ENCODE measurements at places on chromosomes 7 and 10.

- DNase-seq: peak; percentile 41
These were observed 500 bp downstream of the CUL1 start for GRCh38 chr7:148699024-148699781.

GRCh38 chr7:150415161-150416153 is 35.0 kb upstream of the GIMAP8 start:
- DNase-seq: no peak

DNA sequence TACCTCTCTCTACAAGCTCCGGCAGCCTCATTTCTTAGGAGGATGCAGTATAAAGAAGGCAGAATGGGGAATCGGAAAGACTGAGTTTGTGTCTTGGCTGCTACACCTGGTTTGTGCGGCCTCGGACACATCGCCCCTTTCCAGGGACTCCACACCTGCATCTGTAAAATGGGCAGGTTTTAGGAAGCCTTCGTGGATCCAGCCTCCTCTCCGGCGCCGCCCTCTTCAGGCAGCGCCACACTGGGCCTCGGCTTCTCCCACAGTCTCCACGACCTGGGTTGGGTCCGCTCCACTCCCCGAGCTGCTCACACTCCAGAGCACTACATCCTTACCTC is 341 bp downstream of the GOT1 start:
- DNase-seq: no peak

GRCh38 chr10:13712837-13713581 is 126.2 kb downstream of the PRPF18 start:
- no peak for DNase-seq

DNA sequence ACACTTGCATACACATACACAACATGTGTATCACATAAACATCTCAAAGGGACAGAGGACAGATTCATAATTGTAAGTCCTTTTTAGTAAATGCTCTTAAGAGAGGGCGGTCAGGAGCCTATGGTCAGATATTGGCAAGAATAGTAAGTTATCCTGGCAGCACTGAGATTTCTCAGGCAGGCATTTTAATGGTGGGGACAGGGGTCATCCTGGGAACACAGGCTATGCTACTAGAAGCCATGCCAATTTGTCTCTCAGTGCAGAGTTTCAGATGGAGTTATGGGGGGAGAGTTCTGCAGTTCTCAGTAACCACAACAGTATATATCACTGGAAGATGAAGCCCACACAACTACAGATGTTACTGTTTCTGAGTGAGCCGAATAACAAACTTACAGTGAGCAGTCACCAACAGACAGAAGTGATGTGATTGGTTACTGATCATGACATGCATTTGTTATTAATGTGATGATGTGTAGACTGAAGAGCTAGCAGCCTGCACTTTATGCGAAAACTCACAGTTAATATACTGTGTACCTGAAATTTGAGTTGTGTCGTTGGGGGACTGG is 16.4 kb downstream of the ZNF487 start:
- DNase-seq: no peak

- no peak for DNase-seq
These were observed 277.8 kb downstream of the FRMD4A start for GRCh38 chr10:14052931-14053330.

DNA sequence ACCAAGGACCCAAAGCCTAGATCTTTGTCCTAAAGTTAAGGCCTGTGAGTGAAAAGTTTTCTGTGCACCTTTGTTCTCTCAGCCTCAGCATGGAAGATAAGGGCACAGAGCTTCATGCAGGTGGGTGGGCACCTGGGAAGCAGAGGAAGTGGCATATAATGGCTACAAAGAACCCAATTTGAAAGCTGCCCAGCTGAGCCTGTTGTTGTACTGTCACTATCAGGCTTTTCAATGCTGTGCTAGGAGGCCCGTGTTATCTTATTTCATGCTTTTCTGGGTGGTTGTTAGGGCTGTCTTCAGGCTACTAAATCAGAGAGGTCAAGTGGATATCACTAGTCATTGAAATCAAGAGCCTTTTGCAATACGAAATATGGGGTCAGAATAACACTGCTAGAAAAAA is 443.8 kb downstream of the SORCS1 start:
- no peak for DNase-seq

- no peak for DNase-seq
These were observed 28.4 kb downstream of the PCDH15 start for GRCh38 chr10:54772468-54773122.

Data from activated T-helper 9 cell treated with anti-CD3 and anti-CD28 coated beads, Interleukin-2, amount 50 U/mL, for 16 hours (primary cell).